ENCODE measurements at places on chromosomes 5 and 9.
A peak's percentile ranks its signal among the peaks of the same experiment; 100 is the strongest.

- DNase-seq: no peak
Observed at GRCh38 chr5:42250-42649, 49.7 kb upstream of the PLEKHG4B start.

- DNase-seq: no peak
Observed at GRCh38 chr5:16665601-16666000, 48.8 kb upstream of the RETREG1 start.

GRCh38 chr5:171706736-171707441 lies 78.7 kb upstream of the SMIM23 start:
- DNase-seq: no peak

DNA sequence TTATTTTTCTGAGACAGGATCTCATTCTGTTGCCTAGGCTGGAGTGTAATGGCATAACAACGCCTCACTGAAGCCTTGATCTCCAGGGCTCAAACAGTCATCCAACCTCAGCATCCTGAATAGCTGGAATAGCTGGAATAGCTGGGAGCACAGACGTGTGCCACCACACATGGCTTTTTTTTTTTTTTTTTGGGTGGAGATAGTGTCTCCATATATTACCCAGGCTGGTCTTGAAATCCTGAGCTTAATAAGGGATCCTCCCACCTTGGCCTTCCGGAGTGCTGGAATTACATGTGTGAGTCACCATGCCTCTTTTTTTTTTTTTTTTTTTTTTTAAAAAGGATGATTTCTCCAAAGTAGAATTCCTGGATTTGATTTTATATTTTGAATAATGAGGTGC lies 60.7 kb downstream of the NSD1 start:
- no peak for DNase-seq

DNA sequence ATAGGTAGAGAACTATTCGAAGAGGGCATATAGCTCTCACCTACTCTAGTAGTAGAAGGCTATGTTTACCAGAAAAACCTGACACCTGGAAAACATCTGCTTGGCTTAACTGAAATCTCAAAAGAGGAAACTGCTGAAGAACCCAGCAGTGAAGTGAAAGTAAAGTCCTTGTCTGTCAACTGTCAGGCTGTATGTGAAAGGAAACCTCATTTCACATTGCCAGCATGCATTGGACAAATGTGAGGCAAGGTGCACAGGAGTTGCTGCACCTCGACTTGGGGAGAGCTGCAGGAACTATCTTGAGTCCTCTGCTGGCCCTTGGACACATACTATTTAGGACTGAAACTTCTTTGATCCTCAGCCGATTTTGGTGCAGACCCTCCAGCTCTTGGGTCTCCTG lies 53.3 kb downstream of the NREP start:
- DNase-seq: no peak

- DNase-seq: no peak
Observed at GRCh38 chr9:33129886-33130881, 37.0 kb downstream of the B4GALT1 start.

- DNase-seq: peak; percentile 73
Observed at GRCh38 chr9:126914458-126915280, at the start of gene RALGPS1. Gene RALGPS1, plus strand, starts transcription at chr9:126914782. Its CDS starts 47,508 bp downstream, at chr9:126962290.

GRCh38 chr9:101528015-101528414 lies 5.6 kb upstream of the RNF20 start:
- no peak for DNase-seq

- DNase-seq: no peak
Observed at GRCh38 chr5:19865336-19866089, 122.5 kb downstream of the CDH18 start.

GRCh38 chr5:180343831-180344695 lies 9.1 kb downstream of the GFPT2 start:
- DNase-seq: no peak

GRCh38 chr5:139388198-139388821 lies 1.4 kb downstream of the MZB1 start:
- no peak for DNase-seq

- no peak for DNase-seq
Observed at GRCh38 chr5:6583049-6583880, 49.6 kb downstream of the NSUN2 start.

- DNase-seq: no peak
Observed at GRCh38 chr5:178392931-178393394, 160.4 kb upstream of the PHYKPL start.

- no peak for DNase-seq
Observed at GRCh38 chr5:140253985-140254384, 48.9 kb downstream of the PFDN1 start.

GRCh38 chr9:87233899-87234455 lies 263.7 kb upstream of the DAPK1 start:
- DNase-seq: no peak

GRCh38 chr9:75229605-75230332 lies 141.5 kb downstream of the OSTF1 start:
- DNase-seq: no peak

GRCh38 chr5:178186427-178186826 lies 744 bp downstream of the GMCL2 start:
- no peak for DNase-seq

- no peak for DNase-seq
Observed at GRCh38 chr5:116410336-116410890, 164.2 kb downstream of the SEMA6A start.

- no peak for DNase-seq
Observed at GRCh38 chr5:132310141-132310834, 16.1 kb downstream of the SLC22A4 start.

DNA sequence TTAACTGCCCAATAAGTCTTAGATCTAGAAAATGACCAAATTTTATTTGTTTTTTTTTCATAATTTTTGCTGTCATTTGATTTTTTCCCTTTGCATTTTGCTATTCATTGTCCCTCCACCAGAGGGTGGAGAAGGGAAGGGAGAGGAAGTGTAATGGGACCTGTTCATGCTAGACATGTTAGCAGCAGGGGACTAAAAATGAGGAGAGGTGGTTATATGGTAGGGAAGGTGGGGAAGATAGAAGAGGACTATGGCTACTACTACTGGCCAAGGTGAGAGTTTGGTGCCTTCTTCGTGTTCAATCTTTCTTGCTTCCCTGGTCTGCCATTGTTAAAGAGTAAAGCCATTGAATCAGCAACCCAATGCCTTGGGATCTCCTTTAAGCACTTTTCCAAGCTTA lies 6.4 kb downstream of the GRIA1 start:
- DNase-seq: no peak

DNA sequence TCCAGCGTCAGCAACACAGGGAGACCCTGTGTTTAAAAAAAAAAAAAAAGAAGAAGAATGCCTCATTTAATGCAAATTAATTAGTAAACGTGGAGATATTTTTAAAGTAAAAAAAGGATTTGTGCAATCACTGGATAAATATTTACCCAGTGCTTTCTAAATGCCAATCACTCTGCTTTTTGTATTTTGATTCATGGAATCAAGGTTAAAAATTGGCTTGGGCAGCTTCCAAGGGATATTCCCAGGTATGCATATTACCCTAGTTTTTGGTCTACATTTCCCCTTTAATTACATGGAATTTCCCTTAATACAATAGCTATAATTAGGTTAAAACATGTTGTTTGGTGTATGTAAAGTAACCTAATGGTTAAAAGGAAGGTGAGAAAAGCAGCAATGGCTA lies 31.4 kb upstream of the PDZD2 start:
- DNase-seq: no peak

DNA sequence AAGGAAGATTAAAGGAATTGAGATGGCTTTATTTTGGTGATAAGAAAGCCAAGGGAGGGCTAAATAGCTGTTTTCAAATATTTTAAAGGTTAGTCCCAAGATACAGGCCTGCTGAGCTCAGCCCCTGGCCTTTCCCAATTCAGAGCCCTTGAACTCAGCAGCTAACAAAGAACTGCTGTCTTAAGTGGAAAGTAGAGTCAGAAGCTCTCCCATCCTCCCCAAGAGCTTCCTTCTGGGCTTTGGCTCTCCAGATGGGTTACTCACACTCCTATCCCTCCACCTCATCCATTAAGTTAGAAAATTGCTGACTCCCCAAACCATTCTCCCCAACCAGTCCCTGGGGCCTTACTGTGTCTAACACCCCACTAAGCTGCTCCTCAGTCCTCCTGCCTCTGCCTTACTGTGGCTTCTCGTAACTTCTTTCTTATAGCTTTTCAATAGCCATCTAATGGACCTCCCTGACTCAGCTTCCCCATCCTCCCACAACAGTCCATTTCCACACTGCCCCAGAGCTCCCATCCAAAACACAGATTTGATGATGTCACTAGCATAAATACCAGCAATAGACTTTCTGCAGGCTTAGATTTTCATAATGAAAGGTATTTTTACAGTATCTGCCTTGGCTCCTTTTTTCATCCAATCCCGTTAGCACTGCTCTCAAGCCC lies 239.1 kb downstream of the ENC1 start:
- DNase-seq: no peak

DNA sequence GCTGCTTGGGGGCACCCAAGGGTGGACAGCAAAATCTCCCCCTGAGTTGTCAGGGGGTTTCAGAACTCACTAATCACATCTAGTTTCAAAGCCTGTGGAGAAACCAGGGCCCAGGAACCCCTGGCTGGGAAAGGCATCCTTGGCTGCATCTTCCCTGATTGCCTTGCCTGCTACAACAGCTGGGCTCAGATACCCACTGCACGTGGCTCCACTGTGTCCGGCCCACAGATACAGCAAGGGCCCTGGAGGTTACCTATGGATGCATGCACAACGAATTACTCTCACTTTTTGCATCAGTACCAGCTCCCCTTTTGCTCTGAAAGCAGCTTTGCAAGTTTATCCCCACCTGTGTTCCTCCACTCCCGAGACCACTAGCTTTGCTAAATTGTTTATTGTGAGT lies 55.0 kb downstream of the ATP10B start:
- no peak for DNase-seq

DNA sequence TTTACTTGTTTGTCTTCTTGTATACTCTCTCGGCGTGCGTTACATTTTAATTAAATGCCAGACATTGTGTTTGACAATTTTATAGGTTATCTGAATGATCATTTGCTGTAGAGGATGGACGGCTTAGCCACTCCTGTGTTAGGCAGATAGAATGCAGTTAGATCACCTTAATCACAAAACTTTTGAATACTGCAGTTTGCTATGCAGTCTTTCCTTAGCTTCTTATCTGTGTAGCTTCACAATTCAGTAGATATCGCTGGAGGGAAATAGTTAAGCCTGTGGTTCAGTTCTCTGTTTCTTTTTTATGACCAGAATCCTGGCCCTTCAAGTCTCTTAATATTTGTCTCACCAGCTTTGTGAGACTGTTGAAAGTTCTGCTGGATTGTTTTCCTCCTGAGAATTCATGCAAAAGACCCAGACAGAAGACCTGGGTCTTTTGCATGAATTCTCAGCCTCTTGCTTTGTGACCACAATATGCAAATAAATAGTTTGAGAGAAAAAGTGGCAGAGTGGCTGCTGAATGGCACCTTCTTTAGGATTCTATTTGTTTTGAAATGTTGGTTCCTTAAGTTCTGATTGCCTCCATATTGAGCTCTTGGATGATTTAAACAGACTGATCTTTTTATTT lies 40.2 kb downstream of the RASA1 start:
- DNase-seq: no peak

DNA sequence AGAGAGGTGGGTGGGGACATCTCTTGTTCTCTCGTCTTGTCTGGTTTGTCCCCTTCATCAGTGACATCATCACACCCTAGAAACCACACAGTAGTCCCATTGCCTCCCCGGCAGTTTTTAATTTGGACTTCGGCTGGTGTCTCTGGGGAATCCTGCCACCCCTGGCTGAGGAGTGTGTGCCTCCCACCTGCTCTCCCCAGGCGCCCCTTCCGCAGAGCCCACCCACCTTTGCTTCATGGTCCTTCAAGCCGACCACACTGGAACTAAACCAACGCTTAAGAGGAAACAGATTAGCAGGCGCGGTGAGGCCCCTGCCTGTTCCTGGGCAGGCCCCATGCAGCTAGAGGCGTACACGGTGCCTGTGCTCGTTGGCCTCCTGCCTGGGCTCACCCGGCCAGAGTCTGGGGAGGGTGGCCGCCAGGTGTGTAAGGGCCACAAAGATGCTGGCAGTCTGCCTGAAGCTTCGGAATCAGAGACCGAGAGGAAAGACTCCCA lies 107.6 kb upstream of the SPRY4 start:
- DNase-seq: no peak

DNA sequence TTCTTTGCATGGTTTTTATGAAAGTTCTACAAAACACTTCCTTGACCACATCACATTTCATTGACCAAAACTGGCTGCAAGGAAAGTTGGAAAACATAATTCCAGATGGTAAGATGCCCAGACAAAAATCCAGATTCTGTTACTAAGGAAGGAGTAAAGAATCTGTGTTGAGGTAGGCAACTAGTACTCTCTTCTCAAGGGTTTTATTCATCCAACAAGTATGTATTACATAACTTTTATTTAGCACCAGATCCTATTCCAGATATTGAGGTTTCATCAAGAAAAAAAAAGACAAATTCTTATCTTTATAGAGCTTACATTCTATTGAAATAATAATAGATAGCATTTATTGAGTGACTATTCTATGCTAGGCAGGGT lies 43.2 kb upstream of the UGCG start:
- no peak for DNase-seq

GRCh38 chr5:51225789-51226742 lies 157.2 kb upstream of the ISL1 start:
- DNase-seq: no peak

- no peak for DNase-seq
Observed at GRCh38 chr9:110994771-110995241, 43.5 kb downstream of the LPAR1 start.

- DNase-seq: no peak
Observed at GRCh38 chr5:109006129-109006528, 258.4 kb downstream of the FER start.

DNA sequence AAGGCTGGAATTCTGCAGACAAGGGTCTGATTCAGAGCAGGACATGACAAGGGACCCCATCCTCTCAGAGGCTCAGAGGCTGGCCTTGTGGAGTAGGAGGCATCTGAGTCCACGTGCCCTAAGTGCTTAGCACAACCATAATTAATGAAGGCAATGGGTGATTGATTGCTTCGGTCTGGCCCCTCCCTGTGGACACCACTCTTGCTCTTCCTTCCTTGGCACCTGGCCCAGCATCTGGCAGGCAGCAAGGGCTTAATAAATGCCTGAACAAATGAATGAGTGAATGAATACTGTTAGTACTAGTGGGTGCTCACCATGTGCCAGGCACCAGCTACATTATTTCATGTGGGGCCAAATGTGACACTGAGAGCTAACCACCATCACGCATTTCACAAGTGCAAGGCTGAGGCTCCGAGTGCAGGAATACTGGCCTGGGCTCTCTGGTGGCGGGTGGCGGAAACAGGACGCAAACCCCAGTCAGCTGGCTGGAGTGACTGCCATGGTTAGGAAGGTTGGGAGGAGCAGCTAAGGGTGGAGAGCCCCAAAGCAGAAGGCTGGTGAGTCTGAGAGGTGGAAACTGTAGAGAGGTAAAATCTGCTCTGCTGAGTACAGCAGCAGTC lies 53.6 kb downstream of the ASS1 start:
- DNase-seq: no peak

DNA sequence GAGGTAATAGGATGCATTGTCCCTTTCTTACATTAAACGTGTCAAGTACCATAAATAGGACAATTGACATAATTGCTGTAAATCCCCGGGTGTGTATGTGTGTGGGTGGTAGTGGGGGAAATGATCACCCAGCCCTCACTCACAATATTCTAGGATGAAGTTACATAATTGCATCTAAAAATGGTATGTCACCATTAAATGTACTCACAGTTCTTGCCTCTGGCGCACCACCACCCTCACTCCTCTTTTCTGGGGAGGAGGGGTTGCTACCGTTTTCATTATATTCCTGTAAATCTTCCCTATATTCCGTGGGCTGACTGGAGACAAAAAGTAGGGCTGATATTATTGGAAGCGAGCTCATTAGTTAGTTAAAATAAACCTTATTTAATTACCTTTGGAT lies 563.8 kb downstream of the TLR4 start:
- no peak for DNase-seq

- DNase-seq: no peak
Observed at GRCh38 chr5:131064669-131065371, 100.2 kb downstream of the HINT1 start.

All from stimulated activated CD8-positive, alpha-beta memory T cell treated with anti-CD3 and anti-CD28 coated beads, Interleukin-4, amount 100 ng/mL, for 1 hour (primary cell).